ENCODE measurements at places on chromosomes 6 and 20.

GRCh38 chr6:136236466-136237293 lies 13.4 kb downstream of the MTFR2 start:
- H3K27me3 ChIP-seq = no peaks in the 10 kb centered on the region
- DNase-seq = no peak
- H3K4me3 ChIP-seq = no peak overlapping the region
- H3K4me1 ChIP-seq = peaks cover 13% of the 10 kb centered on the region

- H3K4me1 ChIP-seq = peaks cover 21% of the 10 kb centered on the region
- H3K27ac ChIP-seq = no peak overlapping the region
- peaks cover 11% of the 10 kb centered on the region for H3K27me3 ChIP-seq
- DNase-seq = peak; percentile 74
Observed at GRCh38 chr6:35148167-35148741, 7.1 kb upstream of the TCP11 start.

DNA sequence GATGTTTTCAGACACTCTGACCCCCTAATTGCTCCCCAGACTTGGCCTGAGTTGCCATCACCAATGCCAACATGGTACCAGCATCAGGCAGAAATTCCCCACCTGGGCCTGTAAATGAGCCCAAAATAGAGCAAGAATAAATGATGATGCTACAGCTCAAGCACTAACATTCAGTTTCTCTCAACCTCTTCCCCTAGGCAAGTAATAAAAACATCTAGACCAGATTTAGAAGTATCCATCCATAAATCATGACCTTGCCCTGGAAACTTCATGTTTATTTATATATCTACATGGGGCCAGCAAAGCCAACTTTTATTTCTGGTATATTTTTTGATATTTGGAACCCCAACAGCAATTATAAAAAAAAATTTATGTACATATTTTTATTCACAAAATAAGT lies 221.4 kb upstream of the PLN start:
- H3K4me1 ChIP-seq = no peaks in the 10 kb centered on the region
- no peaks in the 10 kb centered on the region for H3K36me3 ChIP-seq
- no peak overlapping the region for H3K4me3 ChIP-seq
- no peak for DNase-seq
- H3K27me3 ChIP-seq = no peaks in the 10 kb centered on the region

- no peaks in the 10 kb centered on the region for H3K27me3 ChIP-seq
- H3K4me3 ChIP-seq = no peak overlapping the region
- peaks cover 59% of the 10 kb centered on the region for H3K4me1 ChIP-seq
- no peak for DNase-seq
Observed at GRCh38 chr6:158287047-158287446, 25.2 kb upstream of the TULP4 start.

DNA sequence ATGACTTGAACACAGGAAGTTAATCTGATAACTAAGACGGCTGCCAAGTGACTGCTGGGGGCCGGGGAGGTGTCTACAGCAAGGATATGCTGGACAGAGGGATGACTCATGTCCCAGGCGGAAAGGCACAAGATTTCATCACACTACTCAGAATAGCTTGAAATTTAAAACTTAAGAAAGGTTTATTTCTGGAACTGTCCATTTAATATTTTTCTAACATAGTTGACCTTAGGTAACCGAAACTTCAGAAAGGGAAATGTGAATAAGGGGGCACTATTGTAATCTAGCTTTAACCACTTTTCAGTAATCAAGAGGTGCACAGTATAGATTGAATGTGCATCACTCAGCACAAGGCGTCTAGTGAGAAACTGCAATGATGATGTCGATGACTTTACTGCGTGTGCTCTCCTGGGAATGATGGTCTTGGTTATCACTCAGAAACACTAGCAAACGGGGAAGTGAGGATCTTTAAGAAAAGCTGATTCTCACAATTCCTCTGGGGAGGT lies 171.5 kb downstream of the QKI start:
- H3K27me3 ChIP-seq = peaks cover 5% of the 10 kb centered on the region
- H3K27ac ChIP-seq = no peak overlapping the region
- H3K36me3 ChIP-seq = no peaks in the 10 kb centered on the region
- H3K4me1 ChIP-seq = no peaks in the 10 kb centered on the region

DNA sequence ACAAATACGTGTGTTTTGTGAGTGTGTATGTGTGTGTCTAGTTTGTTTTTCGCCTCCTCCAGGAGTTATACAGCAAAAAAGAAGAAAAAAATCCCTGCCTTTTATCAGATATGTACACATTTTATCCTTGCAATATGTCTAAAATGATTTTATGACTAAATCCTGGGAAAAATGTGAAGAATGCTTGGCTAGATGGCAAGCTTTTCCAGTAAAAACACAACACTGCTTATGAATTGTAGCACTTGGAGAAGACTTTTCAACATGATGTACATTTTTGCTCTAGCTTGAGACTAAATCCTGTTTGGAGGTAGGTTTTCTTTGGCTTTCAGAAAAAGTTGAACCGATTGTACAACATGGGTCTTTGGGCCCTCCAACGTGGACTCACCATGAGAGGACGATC lies 160.2 kb downstream of the GMPR start:
- peaks cover 17% of the 10 kb centered on the region for H3K4me1 ChIP-seq
- no peaks in the 10 kb centered on the region for H3K27me3 ChIP-seq
- peaks cover 4% of the 10 kb centered on the region for H3K36me3 ChIP-seq
- no peak overlapping the region for H3K4me3 ChIP-seq
- no peak for DNase-seq

GRCh38 chr6:169800116-169800667 lies 48.8 kb downstream of the ERMARD start:
- H3K36me3 ChIP-seq = no peaks in the 10 kb centered on the region
- no peak for DNase-seq
- H3K4me3 ChIP-seq = no peak overlapping the region
- peaks cover 22% of the 10 kb centered on the region for H3K4me1 ChIP-seq
- no peak overlapping the region for H3K27ac ChIP-seq

DNA sequence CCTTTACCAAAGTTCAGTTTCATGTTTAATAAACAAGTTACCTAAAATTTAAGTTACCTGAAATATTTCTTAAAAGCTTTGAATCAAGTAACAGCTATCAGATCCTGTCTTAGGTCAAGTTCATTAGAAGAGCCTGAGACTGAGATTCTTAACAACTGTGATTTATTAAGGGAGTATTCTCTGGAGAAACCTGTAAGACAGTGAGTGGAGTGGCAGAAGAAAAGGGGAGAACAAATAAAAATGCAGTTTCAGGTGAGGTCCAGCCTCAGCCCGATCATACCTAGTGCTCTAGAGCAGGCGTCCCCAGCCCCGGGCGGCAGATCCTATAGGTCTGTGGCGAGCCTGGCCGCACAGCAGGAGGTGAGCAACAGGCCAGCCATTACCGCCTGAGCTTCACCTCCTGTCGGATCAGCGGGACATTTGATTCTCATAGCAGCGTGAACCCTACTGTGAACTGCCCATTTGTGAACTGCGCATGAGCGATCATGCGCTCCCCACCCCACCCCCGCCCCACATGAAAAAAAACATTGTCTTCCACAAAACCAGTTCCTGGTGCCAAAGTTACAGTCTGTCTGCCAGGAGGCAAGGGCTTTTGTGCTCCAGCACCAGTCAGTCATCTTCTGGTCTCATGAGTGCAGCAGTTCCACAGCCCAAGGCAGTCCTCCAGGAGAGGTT lies 59.2 kb upstream of the ADGRB3 start:
- H3K4me1 ChIP-seq = no peaks in the 10 kb centered on the region
- H3K27me3 ChIP-seq = peaks cover 2% of the 10 kb centered on the region
- H3K36me3 ChIP-seq = no peaks in the 10 kb centered on the region
- no peak for DNase-seq

DNA sequence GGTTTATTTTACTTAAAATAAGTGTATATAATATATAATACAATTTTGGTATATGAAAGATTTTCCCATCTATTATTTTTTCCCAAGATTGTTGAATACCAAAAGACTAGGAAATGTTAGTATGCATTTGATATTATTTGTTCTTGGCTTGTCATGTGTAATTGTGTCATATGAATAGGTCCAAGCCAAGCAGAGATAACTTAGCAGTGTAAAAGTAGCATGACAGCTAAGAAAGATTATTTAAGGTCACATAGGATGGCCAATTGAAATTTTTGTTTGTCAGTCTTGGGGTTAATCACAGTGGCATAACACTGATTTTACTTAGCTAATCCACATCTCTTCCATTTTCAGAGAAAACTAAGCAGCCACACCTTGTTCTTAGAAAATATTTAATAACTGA lies 38.8 kb upstream of the RSPO3 start:
- H3K27ac ChIP-seq = no peak overlapping the region
- H3K4me3 ChIP-seq = no peak overlapping the region
- peaks cover 9% of the 10 kb centered on the region for H3K27me3 ChIP-seq
- no peaks in the 10 kb centered on the region for H3K36me3 ChIP-seq
- DNase-seq = no peak

DNA sequence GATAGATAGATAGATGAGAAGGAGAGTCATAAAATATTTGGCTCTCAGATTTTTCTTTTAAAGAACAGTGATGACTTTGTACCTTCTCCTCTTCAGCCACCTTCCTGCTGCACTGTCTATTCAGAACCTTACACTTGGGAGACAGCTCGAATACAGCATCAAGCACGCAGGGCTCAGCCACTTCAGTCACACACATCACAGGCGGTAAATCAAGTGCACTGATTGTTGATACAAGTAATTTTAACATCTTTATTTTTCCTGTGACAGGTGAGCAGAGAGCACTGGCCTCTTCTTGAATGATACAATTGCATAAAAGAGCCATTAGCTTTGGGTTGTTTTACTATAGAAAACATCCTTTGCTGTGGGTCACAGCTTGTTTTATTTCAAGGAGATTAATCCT lies 1118.5 kb upstream of the EYS start:
- H3K36me3 ChIP-seq = no peaks in the 10 kb centered on the region
- no peaks in the 10 kb centered on the region for H3K4me1 ChIP-seq
- no peaks in the 10 kb centered on the region for H3K27me3 ChIP-seq
- no peak for DNase-seq
- no peak overlapping the region for H3K27ac ChIP-seq

GRCh38 chr6:113634352-113635163 lies 222.6 kb upstream of the MARCKS start:
- no peak overlapping the region for H3K27ac ChIP-seq
- no peaks in the 10 kb centered on the region for H3K36me3 ChIP-seq
- DNase-seq = no peak
- H3K27me3 ChIP-seq = peaks cover 12% of the 10 kb centered on the region

DNA sequence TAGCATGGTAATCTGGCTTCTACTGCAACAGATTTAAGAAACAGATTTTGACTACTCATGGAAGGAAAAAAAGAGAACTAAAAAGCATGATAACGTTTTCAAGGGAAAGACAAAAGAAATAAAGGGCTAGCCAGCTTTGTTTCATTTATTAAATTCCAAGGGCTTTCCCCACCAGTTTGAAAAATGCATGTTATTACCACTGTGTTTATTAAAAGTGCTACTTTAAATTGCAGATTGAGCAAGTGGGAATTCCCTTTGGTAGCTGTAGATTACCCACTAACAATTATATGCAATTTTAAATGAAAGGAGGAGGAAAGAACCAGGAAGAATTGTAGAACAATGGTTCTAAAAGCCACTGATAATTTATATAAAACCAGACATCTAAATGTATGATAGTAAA lies 40.6 kb upstream of the NHSL1 start:
- no peak overlapping the region for H3K27ac ChIP-seq
- peaks cover 12% of the 10 kb centered on the region for H3K27me3 ChIP-seq
- no peaks in the 10 kb centered on the region for H3K36me3 ChIP-seq
- DNase-seq = no peak
- no peaks in the 10 kb centered on the region for H3K4me1 ChIP-seq
- no peak overlapping the region for H3K4me3 ChIP-seq

DNA sequence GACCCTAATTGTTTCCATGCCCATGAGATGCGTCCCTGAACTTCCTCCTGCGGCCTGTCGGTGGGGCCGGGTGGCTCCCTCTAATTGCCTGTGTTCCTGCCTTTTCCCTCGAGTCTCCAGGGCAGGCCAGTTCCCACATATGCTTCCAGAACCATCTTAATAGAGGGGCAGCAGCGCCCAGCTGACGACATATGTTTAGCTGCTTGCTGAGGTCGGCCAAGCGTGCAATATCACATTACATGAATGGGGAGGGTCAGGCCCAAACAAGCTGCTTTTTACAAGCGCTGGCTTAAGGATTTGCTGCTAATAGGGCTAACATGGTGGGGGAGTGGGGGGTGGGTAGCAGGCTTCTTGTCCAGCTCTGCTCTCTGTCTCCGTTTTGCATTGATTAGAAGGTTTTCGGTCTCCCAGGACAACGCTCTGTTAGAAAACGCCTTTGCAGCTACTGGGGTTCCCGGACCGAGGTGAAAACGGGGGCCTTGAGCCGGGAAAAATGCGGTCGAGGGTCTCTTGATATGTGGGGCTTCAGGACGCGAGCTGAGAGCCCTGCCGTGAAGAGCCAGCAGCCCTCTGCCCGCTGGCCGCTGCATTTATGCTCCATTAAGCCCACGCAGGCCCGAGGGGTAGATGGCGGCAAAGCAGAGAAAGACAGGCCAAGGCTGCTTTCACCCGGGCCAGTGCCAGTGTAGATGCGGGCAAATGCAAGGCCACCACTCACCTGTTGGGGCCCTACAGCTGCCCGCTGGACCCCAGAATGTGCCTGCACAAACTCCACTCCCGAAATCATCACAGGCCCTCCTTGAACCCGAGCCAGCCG lies 308.5 kb downstream of the BMP7 start:
- H3K4me3 ChIP-seq = no peak overlapping the region
- DNase-seq = no peak
- no peaks in the 10 kb centered on the region for H3K36me3 ChIP-seq
- no peaks in the 10 kb centered on the region for H3K4me1 ChIP-seq

- peak overlapping the region; percentile 94 for H3K4me3 ChIP-seq
- H3K4me1 ChIP-seq = peaks cover 55% of the 10 kb centered on the region
- H3K36me3 ChIP-seq = peaks cover 46% of the 10 kb centered on the region
- H3K27ac ChIP-seq = peak overlapping the region; percentile 98
Observed at GRCh38 chr6:41073968-41074691, 1.4 kb downstream of the NFYA start.

DNA sequence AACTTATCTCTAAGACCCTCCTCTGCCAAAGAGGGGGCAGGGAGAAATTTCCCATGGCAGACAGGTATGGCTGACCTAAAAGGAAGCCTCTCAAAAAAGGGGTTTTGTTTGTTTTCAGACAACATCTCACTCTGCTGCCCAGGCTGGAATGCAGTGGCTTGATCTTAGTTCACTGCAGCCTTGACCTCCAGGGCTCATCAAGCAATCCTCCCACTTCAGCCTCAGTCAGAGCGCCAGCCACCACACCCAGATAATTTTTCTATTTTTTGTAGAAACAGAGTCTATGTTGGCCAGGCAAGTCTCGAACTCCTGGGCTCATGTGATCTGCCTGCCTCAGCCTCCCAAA lies 3.8 kb downstream of the EZR start:
- peak overlapping the region; percentile 93 for H3K4me3 ChIP-seq
- no peaks in the 10 kb centered on the region for H3K27me3 ChIP-seq
- no peak for DNase-seq
- H3K4me1 ChIP-seq = peaks cover 67% of the 10 kb centered on the region
- H3K36me3 ChIP-seq = peaks cover 75% of the 10 kb centered on the region
- peak overlapping the region; percentile 89 for H3K27ac ChIP-seq
